ENCODE measurements at places on chromosomes 4 and X.

GRCh38 chr4:184166736-184167135 is 50.9 kb downstream of the ENPP6 start:
- no peak for DNase-seq

- DNase-seq, result no peak
These were observed 33.8 kb downstream of the TXK start for GRCh38 chr4:48100256-48100655.

GRCh38 chr4:176123710-176124407 is 58.2 kb downstream of the WDR17 start:
- DNase-seq, result peak; percentile 43

DNA sequence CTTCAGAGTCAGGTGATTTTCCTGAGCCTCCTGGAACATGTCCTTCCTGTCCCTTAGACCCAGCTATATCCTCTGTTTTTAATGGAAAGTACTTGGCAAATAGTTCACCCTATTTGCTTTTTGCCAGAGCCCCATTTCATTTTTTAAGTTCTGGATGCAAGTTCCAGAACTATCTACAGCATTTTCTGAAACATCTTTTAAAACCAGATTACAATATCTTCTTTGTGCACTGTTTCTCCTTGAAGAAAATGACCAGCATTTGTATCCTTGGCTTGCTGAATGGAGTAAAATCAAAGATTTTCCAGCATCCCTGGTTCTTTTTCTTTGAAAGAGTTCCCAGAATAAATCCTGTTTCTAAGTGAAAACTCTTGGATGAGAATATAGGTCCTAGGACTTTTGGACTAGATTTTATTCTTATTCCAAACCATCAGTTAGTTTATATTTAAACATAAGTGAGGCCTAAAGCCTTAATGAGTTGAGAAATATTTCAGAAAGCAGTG is 224.3 kb downstream of the ANK2 start:
- DNase-seq, result no peak

DNA sequence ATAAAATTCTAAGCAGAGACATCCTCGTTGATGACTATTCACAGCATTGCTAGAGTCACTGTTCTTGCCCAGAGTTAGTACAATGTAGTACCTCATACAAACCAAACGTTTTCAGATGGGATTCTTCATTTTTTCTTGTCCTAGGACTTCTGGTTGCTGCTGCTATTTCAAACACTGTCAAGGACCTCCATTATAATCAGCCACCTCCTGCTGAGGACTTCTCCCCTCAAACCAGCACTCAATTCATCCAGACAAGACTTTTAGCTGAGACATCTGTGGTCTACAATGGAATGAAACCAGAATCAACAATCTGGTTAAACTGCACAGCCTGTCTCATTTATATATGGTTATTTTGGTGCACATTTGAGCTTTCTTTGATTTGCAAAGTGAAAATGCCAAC is 1008.8 kb downstream of the STPG2 start:
- no peak for DNase-seq

DNA sequence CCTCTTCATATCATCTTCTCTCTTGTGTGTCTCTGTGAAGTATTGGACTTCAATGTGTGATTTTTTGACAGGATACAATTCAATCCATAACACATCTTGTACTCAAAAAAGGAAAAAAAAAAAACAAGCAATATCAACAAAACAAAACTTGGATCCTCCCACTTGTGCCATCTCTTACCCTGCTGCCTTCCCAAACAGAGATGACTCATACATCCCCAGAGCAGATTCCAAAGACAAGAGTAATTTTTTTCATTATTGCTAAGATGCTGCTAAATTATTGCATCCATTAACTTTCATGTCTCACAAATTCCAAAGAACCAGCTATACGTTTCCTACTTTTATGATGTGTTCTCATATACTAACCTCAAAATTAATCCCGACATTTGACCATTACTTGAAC is 479.2 kb downstream of the GBA3 start:
- DNase-seq, result no peak

DNA sequence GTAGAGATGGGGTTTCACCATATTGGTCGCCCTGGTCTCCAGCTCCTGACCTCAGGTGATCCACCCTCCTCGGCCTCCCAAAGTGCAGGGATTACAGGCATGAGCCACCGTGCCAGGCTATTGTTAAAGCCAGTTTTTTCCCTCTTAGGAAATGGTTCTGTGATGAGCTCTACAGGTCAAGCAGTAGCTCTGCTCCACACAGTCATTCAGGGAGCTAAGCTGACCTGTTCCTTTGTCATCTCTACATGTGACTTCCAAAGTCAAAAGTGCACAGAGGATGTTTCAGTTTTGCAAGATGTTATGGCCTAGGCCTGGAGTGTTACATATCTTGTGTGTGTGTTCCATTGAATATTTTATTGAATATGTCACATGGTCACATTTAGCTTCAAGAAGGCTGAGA is 11.4 kb downstream of the MCUB start:
- DNase-seq, result no peak

- no peak for DNase-seq
These were observed 37.9 kb upstream of the MXD4 start for GRCh38 chr4:2299794-2300193.

DNA sequence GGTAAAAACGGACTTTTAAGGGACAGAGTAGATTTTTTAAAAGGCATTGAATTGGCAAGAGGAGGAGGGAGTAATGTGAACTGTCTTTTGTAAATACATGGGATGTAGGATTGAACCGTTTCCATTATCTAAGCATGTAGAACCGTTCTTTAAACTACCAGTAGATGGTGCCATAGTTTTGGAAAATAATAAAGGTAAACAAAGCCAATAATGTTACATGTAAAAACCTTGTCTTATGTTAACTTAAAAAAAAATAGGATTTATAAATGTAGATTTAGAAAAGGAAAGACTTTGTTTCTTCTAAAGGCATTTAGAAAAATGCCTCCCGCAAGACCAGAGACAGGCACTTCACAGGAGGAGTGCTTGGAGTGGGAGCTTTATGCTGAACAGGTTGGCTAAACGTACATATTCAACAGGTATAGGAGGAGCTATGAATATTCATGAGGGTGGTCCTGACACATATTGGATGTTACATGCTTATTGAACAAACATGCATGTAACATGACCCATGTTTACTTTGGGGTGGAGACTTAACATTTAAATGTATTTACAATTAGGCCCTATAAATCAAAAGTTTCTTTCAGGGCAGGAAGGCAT is 45.5 kb upstream of the FAM241A start:
- DNase-seq, result peak; percentile 54

- no peak for DNase-seq
These were observed 80.5 kb upstream of the ADGRA3 start for GRCh38 chr4:22596409-22596808.

GRCh38 chrX:116436358-116436816 is at the start of gene SLC6A14:
SLC6A14 (plus strand) TSS chrX:116436606; CDS start chrX:116436710, 104 bp downstream.
- no peak for DNase-seq

- DNase-seq, result peak; percentile 6
These were observed 58.9 kb downstream of the HAUS3 start for GRCh38 chr4:2182994-2183393.

DNA sequence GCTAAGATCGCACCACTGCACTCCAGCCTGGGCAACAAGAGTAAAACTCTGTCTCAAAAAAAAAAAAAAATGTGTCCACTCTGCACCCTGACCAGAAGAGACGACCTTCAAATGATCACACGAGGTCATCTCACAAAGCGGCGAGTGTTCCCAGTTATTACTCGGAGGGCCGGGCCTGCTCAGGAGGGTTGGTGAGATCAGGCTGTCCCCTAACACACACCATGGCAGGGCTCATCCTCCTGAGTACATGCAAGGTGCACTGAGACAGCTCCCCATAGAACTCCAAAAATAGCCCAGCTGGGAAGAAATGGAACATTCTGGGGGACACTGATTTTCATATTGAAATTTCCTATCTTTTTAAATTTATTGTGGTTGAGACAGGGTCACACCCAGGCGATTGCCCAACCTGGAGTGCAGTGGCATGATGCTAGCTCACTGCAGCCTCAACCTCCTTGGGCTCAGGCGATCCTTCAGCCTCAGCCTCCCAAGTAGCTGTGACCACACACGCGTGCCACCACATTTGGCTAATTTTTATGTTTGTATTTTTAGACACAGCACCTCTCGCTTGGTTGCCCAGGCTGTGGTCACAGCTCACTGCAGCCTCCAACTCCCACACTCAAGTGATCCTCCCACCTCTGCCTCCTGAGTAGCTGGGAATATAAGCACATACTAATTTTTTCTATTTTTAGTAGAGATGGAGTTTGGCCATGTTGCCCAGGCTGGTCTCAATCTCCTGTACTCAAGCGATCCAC is 51.5 kb downstream of the DHRSX start:
- no peak for DNase-seq

- DNase-seq, result no peak
These were observed 246.1 kb downstream of the NR3C2 start for GRCh38 chr4:148196164-148196563.

DNA sequence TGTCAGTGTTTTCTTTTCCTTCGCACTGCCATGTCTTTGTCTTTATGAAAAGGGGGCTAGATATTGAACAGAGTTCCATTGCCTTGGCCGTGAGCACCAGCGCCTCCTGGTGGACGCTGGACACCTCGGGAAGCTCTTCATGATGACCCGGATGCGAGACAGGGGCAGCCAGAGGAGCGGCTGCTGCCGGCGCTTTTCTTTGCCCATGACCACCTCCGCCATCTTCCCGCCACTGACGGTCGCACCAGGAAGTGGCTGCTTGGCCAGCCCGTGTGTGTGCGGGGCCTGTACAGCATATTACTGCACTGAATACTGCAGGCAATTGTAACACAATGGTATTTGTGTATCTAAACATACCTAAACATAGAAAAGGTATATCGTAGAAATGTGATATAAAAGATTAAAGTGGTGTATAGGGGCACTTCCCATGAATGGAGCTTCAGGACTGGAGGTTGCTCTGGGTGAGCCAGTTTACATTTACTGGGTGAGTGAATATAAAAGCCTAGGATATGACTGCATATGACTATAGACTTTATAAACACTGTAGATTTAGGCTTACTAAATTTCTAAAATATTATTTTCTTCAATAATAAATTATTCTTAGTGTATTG is 15.8 kb upstream of the GRIA2 start:
- peak; percentile 26 for DNase-seq

GRCh38 chr4:37594099-37594498 is 92.1 kb downstream of the RELL1 start:
- DNase-seq, result no peak

DNA sequence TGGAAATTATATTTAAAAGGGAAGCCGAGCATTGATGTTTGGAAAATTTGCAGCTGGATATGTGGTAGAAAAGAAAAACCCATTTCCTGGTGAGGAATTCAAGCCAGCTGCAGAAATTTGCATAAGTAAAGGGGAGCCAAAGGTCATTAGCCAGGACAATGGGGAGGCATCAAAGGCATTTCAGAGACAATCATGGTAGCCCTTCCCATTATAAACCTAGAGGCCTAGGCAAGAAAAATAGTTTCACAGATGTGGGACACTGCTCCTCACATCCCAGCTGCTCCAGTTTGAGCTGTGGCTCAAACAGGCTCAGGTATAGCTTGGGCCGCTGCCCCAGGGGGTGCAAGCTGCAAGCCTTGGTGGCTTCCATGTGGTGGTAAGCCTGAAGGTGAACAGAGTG is 35.8 kb downstream of the NAP1L3 start:
- no peak for DNase-seq

DNA sequence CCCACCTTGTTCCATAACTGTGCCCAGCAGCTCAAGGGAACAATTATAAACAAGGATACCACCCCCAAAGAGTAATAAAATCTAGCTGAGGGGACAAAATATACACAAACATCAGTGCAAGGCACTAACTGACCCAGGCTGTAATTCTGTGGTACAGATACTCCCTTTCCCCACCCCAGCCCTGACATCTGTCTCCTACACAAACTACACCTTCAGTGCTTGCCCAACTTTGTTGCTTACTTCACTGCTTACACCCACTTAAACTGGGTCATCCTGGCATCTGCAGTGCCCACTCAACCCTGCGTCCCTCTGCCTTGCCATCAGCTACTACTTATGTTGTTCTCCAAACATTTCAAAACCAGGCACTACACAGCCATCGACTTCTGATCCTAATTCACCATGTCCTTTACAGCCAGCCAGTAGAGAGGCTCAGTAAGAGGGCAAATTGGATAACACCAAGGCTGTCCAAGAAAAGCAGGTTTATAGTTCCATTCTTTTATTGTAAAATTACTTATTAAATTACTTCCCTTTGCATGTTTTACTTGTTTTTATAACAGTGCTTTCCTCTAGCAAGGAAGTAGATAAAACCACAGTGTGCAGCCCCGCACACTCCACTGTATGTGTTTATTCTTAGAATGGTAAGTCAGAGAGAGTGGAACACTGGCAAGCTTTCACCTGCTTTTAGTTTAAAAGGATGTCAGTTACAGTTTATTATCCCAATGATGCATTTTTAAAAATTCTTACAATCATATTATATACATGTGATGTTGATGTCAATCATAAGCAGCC is 149.6 kb downstream of the INPP4B start:
- DNase-seq, result no peak

GRCh38 chr4:75028196-75028854 is 95.4 kb downstream of the PARM1 start:
- no peak for DNase-seq

GRCh38 chrX:24210190-24210589 is 60.7 kb downstream of the ZFX start:
- no peak for DNase-seq

- no peak for DNase-seq
These were observed 13.8 kb upstream of the SLC2A9 start for GRCh38 chr4:10035130-10035529.

- no peak for DNase-seq
These were observed 195.0 kb upstream of the CLNK start for GRCh38 chr4:10879411-10880110.

DNA sequence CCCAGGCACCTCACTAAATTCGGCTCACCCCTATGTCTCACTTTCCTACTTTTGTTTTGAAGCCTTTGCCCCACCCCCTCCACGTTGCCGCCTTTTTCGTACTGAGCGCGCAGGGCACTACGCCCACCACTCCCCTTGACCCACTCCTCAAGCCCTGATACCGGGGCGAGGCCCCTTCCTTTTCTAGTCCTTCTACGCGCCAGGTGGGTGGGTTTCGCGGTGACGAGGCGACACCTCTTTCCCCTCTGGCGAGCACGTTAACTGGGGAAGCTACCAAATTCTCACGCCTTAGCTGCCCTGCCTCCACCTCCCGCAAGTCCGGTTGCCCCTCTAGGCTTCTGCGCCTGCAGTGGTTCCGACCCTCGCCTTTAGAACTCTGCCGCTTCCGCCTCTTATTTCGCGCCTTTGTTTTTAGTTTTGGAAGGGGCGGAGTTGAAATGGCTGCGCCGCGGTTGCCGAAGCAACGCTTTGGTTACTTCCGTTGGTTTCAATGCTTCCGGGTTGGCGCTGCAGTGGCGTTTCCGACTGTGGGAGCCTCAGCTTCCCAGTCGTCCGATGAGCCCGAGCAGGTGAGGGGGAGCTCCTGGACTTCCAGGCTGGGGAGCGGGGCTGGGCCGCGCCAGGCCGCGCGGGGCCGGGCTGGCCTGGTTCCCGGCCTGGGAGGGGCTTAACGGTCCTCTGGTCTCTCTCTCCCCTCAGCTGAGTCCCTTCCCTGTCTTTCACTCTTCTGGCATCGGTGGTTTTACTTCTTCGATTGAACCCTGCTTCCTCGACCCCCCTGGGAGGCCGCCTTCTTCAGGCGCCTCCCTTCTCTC is at the start of gene SLC25A14:
TSS of gene SLC25A14 (plus strand) at position 512 of the 815 bp plus-strand sequence. CDS start 360 bp downstream, outside the sequence.
- peak; percentile 61 for DNase-seq

All from CD14-positive monocyte (primary cell).